ENCODE measurements at places on chromosomes 16 and 17.

GRCh38 chr16:4325253-4325758, 9.4 kb downstream of the GLIS2 start:
- no peak for DNase-seq

DNA sequence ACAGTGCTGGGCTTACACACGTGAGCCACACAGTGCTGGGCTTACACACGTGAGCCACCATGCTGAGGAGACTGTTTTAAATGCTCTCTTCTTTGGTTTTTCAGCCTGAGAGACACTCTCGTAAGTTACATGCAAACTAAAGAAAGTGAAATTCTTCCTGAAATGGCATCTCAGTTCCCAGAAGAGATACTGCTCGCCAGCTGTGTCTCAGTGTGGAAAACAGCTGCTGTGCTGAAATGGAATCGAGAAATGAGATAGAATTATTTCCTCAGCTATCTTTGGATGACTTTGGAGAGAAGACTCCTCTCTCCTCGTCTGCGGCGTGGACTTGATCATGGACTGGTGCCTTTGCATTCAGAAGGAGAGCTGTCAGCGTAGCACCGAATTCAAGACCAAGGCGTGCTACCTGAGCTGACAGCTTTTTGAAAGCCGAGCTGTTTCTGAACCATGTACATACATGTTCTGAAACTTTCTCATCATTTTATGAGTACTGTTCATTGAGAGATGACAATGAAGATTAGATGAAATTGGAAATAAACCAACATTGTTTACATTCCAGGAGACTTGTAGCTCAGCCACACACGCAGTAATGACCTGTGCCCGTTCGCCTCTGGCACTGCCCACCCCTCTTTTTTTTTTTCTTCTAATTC, 21.6 kb upstream of the ENDOV start:
- no peak for DNase-seq

DNA sequence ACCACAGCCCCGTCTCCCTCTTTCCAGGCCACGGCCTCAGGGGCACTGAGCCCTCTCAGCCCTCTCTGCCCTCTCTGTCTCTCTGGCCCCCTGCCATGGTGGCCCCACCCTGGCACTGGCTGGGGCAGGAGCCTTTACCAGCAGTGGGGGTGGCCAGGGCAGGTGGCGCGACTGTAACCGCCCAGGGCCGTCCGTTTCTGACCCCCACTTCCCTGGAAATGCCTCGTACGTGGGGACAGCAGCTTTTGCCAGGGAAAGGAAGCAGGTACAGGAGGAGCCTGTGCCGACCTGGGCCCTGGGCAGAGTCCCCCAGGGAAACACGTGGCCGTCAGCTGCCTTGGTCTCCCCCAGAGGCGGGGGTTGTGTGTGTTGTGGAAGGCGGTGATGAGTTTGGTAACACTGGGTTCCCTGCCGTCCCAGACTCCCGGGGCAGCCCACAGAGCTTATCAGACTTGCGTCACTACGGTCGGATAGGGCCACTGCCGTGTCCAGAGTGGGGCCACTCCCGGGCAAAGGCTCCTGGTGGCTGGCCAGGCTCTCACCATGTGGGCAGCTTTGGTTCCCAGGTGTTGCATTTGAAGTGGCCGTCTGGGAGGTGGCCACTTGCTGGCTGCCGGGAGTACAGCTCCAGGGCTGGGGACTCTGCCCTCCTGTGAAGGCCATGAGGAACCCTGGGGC, 249.3 kb upstream of the CIBAR2 start:
- no peak for DNase-seq

- DNase-seq, result no peak
Measured at GRCh38 chr17:19650826-19651225, 2.3 kb downstream of the ALDH3A2 start.

GRCh38 chr16:4664538-4665418, 28.6 kb upstream of the NUDT16L1 start:
- peak; percentile 42 for DNase-seq

GRCh38 chr16:81401035-81401950, 43.3 kb upstream of the CMIP start:
- no peak for DNase-seq

DNA sequence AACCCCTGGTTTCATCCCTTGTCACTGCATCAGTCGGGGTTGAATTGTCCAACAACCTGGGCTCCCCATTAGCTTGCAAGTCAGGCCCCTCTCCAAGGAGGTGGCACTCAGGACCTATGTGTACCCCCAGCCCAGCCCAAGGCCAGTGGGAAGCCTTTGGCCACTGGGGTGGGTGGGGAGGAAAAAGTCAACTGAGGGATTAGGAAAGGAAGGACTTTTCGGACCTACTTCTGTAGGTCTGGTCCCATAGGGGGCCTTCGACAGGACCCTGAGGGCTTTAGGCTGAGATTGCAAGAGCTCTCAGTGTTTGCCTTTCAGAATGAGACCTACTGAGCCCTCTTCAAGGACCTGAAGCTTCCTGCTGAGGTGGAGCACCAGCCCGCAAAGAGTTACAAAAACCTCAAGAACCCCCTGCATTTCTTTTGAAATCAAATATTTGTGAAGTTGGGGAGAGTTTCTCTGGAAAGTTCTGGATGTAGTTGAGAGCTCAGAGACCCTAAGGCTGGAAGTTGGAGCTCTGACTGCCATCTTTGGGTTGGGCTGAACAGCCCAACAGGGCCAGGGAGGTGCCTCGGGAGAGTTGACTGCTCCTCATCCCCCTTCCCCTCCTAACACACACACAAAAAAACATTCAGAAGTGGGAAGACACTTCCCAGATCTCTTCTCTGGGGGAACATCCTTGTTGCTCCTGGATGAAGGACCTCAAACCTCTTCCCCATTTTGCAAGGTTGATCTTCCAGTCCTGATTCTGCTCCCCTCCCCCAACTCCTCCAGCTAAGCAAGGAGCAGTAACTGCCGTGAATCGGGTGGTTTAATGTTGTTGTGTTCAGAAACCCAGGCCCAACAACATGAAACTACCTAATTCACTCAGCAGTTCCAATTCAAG, 5.8 kb upstream of the HOXB9 start:
- DNase-seq, result no peak

GRCh38 chr17:13537167-13537731, 64.5 kb downstream of the HS3ST3A1 start:
- no peak for DNase-seq

DNA sequence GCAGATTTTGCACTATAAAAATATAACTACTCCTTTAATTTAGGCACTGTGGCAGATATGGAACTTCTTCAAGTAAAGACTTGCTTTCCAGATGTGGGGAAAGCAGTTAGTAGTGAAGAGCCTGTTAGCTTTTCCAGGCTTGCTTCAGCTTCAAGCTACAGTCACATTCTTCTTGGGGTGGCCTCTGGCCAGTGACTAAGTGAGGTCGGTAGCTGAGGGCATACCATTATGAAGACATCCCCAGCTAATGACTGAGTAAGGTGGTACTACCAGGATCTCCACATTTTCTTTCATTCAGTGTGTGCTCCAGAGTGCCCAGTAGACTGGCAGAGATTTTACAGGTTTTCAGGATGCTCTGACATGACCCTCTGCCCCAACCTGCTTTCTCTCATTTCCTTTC, 167.1 kb upstream of the KIF2B start:
- no peak for DNase-seq

Measured in stimulated activated CD8-positive, alpha-beta memory T cell treated with anti-CD3 and anti-CD28 coated beads, Interleukin-2, amount 100 ng/mL, for 1 hour (primary cell).